A549 treated with GW870086 at 1 μM for 4 hours (cell line): ENCODE measurements at places on chromosomes 4 and X. TPM values are rescaled to one million over a fixed set of nuclear protein-coding genes. Genes with fewer than 3 reads are reported as not detected.

The MGAT4D gene
- not detected in 5 replicates for total RNA-seq

The CA5B gene
- 1.8 to 3.8 TPM (median 3.0 TPM) in 5 replicates for total RNA-seq

The HAND2 gene
- 0.39 to 0.72 TPM (median 0.61 TPM) in 5 replicates for total RNA-seq

The SPINK2 gene
- 0.49 TPM in 1 of 5 replicates, not detected in the others for total RNA-seq

The FREM3 gene
- total RNA-seq, result not detected in 5 replicates

The SCRG1 gene
- total RNA-seq, result not detected in 5 replicates

The TRPC3 gene
- 0.05 to 0.11 TPM (median 0.06 TPM) in 4 of 5 replicates, not detected in the other for total RNA-seq

The CAMK2D gene
- total RNA-seq, result 12.0 to 17.3 TPM (median 16.2 TPM) in 5 replicates

The SMARCA5 gene
- 15.2 to 24.4 TPM (median 20.6 TPM) in 5 replicates for total RNA-seq

The BRS3 gene
- total RNA-seq, result not detected in 5 replicates

The FGFRL1 gene
- 15.5 to 22.5 TPM (median 18.9 TPM) in 5 replicates for total RNA-seq

The MMRN1 gene
- total RNA-seq, result not detected in 5 replicates

The BTK gene
- total RNA-seq, result 0.12 to 0.34 TPM (median 0.14 TPM) in 5 replicates

The STIM2 gene
- 11.3 to 12.6 TPM (median 11.8 TPM) in 5 replicates for total RNA-seq

The HMGB2 gene
- 85.2 to 114 TPM (median 109 TPM) in 5 replicates for total RNA-seq

The TMEM144 gene
- 3.4 to 3.7 TPM (median 3.6 TPM) in 5 replicates for total RNA-seq

The TCEAL6 gene
- total RNA-seq, result not detected in 5 replicates

The LNX1 gene
- total RNA-seq, result 0.03 to 0.09 TPM in 2 of 5 replicates, not detected in the others

The PRDM8 gene
- 0.17 to 0.27 TPM (median 0.21 TPM) in 5 replicates for total RNA-seq

The NXF2 gene
- not detected in 5 replicates for total RNA-seq

The XAGE1A gene
- 13.4 to 38.8 TPM (median 19.6 TPM) in 3 of 5 replicates, not detected in the others for total RNA-seq

The KIF4A gene
- 26.0 to 31.5 TPM (median 27.0 TPM) in 5 replicates for total RNA-seq

The GSX2 gene
- not detected in 5 replicates for total RNA-seq

The KCND1 gene
- total RNA-seq, result 0.72 to 1.2 TPM (median 1.1 TPM) in 5 replicates

The NHS gene
- total RNA-seq, result 1.7 to 3.2 TPM (median 2.4 TPM) in 5 replicates
